ENCODE measurements at places on chromosomes 6 and 20. TPM values are rescaled to one million over a fixed set of nuclear protein-coding genes. Genes with fewer than 3 reads are reported as not detected.

- peak; percentile 54 for DNase-seq
Measured at GRCh38 chr6:139323511-139324300, 31.9 kb upstream of the TXLNB start.

GRCh38 chr6:16582446-16583143 lies 178.7 kb downstream of the ATXN1 start:
- DNase-seq, result no peak

DNA sequence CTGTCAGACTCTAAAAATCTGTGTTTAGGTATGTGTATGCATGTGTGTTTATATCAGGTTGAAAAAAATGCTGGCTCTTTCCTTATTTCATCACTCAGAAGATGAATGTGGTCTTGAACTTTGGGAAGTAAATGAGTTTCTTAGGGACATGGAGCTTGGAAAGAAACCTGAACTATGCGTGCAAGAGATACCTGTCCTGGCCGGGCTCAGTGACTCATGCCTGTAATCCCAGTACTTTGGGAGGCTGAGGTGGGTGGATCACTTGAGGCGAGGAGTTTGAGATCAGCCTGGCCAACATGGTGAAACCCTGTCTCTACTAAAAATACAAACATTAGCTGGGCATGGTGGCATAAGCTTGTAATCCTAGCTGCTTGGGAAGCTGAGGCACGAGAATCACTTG lies 4.4 kb upstream of the GLP1R start:
- no peak for DNase-seq

DNA sequence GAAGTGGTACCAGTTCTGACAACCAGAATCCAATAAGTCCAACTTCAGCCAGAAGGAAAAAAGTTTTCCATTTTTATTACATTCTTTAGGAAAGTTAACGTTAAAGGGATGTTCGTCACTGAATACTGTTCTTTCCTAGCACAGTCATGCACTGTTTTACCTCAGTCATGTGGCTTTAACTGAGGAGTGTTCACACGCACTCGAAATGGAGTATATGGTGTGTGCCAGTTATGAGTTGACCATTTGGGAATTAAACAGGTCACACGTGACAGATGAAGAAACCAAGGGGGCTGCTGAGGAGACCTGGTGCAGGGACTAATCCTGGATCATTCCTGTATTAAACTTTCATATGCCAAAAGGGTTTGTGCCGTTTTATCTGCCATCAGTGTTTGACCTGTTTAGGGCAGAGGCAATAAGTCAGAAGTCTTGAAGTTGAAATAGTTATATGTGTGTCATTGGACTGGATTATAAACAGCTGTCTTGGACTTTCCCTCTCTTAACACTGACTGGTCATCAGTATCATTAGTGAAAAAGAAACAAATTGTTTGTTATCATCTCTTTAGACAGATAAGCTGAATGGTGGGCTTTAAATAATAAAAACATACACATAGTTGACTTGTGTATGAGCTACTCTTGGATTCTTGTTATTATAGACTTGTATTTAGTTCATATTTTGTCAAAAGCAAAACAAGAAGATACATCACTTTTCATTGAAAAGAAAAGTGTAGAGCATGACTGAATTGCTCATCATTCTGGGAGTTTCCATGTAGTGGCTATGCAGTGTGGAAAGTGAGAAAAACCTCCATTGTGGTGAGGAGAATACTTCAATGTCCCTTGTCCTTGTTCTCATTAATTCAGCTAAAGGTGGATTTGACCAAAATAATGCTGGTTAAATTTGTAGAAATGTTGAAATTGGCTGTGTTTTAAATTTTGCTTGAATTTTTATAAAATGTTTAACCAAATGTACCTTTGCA lies 123.5 kb upstream of the SAMD5 start:
- no peak for DNase-seq

The NR2E1 gene
- not detected for total RNA-seq

GRCh38 chr20:50528804-50529351 lies 18.7 kb downstream of the PTPN1 start:
- no peak for DNase-seq

GRCh38 chr6:33076406-33076934 lies 680 bp downstream of the HLA-DPB1 start:
- DNase-seq, result no peak

GRCh38 chr20:9501473-9501872 lies 12.9 kb upstream of the LAMP5 start:
- no peak for DNase-seq

DNA sequence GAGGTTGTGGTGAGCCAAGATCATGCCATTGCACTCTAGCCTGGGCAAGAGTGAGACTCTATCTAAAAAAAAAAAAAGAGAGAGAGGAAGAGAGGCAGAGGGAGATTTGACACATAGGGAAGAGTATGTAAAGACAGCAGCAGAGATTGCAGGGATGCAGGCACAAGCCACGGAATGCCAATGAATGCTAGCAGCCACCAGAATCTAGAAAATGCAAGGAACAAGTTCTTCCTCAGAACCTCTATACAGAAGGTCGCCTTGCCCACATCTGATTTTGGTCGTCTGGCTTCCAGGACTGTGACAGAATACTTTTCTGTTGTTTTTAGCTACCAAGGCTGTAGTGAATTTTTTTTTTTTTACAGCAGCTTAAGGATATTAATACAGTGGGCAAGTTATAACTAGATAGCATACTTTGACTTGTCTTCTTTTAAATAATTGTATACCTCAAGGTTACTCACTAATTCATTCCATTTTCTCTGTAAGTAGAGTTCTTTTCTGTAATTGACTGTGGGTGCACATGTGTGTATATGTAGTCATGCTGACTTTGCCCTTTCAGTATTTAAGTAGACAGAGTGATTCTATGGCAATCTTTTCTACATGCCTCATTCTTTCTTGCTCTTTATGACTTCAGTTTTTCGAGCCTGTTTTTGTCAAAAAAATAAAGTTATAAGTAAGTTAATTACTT lies 402.2 kb downstream of the GJA1 start:
- no peak for DNase-seq

- DNase-seq, result no peak
Measured at GRCh38 chr6:146787876-146788508, 189.2 kb downstream of the ADGB start.

DNA sequence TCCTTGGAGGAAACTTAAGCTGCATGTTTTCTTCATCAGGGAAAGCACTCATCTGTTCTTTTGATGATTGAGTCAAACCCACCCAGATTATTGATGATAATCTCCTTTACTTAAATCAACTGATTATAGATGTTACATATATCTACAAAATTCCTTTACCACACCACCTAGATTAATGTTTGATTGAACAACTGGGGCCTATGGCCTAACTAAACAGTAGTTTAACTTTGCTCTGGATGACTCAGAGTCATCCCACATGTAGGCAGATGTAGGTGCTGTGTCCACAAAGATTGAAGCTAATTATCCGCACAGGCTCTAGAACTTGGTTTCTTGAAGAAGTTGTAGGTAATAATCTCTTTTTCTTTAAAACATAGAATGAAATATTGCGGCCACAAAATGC lies 42.2 kb downstream of the PKIB start:
- DNase-seq, result no peak

DNA sequence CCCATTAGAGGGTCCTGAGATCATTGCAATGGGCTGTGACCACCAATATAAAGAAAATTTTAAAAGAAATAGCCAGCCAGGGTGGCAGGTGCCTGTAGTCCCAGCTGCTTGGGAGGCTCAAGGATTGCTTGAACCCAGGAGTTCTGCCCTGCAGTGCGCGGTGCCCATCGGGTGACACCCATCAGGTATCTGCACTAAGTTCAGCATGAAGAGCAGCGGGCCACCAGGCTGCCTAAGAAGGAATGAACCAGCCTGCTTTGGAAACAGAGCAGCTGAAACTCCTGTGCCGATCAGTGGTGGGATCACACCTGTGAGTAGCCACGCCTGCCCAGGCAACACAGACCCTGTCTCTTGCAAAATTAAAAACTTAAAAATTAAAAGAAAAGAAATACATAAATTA lies 102.5 kb upstream of the FOXC1 start:
- no peak for DNase-seq

DNA sequence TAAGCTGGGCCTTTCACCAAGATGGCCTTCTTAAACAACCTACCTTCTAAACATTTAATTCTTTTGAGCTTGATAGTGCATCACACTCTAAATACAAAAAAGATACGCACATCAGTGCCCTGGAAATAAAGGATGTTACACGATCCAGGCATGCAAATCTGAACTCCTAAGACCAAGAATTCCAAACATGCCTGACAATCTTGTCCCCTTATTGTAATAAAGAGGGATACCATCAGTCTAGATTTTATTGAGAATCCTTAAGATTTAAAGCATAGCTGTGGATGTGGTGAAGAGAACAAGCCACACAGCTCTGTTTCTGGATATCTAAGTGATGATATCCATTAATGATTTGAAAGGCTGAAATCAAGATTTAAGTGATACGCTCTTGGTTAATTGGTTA lies 13.0 kb downstream of the ZNF451 start:
- no peak for DNase-seq

DNA sequence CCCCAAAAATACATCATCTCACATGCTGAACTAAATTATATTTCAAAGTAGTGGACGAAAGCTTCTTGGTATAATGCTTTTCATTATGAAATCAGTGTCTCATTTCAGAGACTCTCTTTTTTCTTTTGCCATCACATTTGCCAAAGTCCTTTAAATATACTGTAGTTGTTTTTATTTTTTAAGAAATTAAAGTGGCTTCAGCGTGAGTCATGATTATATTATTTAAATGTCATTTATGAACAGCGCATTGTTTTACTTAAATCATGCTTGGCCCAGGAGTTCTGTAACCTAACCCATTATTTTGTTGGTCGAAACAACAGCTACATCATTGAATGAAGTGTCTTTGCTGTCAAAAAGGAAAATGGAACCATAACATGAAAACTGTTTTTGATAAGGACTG lies 100.9 kb downstream of the CD109 start:
- DNase-seq, result no peak

GRCh38 chr6:37362101-37362828 lies 8.5 kb downstream of the RNF8 start:
- DNase-seq, result no peak

- DNase-seq, result no peak
Measured at GRCh38 chr6:69622230-69622629, 174.6 kb downstream of the LMBRD1 start.

DNA sequence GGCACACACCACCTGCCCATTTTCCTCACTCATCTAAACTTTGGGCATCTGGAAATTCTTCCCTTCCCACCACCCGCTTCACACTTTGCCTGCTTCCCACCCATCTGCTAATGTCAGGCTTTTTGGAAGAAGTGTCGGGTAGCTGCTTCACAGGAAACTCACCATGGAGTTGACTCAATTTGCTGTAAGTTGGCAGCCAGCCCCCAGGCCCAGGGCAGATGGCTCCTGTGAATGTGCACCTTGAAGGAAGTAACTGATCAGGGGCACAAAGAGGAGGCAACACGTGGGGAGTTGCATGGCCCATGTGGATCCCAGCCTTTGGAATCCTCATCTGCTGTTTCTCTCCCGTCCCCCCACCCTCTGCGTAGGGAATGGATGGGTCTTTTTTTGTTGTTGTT lies 87.3 kb downstream of the PPP1R14C start:
- DNase-seq, result no peak

DNA sequence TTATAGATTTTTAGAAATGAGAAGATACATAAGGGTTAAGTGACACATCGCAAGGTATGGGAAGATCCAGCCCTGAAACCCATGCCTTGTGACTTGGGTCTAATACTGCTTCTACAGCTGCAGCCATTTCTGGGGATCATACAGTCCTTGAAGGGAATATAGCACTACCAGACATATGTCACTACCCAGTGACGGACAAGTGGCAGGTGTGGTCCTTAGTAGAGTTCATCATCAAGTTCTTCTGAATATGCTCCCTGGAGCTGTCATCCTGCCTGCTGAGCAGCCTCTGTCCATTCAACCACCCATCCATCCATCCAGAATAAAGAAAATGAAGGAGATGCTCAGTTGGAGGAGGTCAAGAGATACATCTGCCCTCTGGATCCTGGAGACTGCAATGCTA lies 118.6 kb upstream of the ASF1A start:
- no peak for DNase-seq

The C6orf58 gene
- total RNA-seq, result not detected

Measured in ascending aorta (tissue), 2 donors.